ENCODE measurements at places on chromosomes 12 and 14.

DNA sequence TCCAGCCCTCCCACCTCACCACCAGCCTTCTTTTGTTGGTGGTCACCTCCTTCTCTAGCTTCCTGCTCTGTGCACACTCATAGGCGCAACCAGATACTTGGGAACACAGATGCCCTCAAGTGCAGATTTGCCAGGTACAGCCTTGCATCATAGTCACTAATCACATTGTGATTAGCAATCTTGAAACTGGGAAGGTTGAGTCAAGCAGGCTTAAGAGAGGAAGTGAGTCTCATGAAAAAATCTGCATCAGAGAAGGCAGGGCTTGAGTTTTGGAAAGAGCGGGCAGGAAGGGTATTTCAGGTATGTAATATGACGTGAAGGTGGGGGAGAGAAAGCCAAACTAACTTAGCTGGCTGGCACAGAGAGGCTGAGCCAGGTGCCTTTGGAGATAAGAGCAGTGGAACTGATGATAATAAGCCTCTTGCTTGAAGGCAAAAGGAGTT lies 2.7 kb upstream of the RABGGTA start:
- DNase-seq = no peak

GRCh38 chr14:25622763-25623162 lies 572.8 kb upstream of the STXBP6 start:
- no peak for DNase-seq

DNA sequence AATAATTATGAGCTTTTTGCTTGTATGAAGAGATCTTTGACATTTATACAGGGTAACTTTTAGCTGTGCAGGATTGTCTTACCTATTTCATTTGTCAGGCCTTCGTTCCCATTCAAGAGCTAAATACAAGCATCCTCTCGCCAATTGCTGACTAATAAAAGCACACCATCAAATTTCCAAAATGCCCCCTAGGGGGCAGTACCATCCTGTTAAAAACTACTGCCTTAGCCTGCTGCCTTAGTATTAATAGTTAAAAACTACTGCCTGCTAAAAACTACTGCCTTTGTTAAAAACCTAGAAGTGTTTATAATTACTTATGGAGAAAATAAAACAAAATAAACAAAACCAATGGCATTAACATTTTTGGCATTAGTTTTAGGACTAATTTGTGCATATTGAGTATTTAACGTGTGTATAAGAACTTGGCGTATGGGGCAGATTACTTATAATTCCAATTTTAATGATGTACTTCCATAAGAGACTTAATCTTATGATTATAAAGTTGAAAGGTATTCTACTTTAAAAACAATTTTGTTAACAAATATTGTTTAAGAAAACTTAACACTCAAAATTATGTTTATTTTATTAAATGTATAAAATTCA lies 3.0 kb upstream of the IFI27L2 start:
- peak; percentile 90 for DNase-seq

DNA sequence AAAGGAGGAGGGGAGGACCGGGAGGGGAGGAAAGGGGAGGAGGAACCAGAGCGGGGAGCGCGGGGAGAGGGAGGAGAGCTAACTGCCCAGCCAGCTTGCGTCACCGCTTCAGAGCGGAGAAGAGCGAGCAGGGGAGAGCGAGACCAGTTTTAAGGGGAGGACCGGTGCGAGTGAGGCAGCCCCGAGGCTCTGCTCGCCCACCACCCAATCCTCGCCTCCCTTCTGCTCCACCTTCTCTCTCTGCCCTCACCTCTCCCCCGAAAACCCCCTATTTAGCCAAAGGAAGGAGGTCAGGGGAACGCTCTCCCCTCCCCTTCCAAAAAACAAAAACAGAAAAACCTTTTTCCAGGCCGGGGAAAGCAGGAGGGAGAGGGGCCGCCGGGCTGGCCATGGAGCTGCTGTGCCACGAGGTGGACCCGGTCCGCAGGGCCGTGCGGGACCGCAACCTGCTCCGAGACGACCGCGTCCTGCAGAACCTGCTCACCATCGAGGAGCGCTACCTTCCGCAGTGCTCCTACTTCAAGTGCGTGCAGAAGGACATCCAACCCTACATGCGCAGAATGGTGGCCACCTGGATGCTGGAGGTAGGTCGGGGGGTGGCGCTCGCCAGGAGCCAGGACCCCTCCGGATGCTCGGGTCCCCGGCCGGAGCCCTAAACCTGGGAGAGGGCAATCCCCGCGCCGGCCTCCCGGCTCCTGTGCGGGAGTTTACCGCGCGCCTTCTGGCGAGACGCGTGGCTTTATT lies at the start of gene CCND2:
Gene CCND2 (plus strand): TSS at position 111 of the 744 bp plus-strand sequence. CDS start 279 bp downstream, at position 390.
- DNase-seq = peak; percentile 96

GRCh38 chr12:86233126-86233525 lies 23.1 kb downstream of the MGAT4C start:
- no peak for DNase-seq

- peak; percentile 90 for DNase-seq
Measured at GRCh38 chr14:44961151-44961553, 595 bp downstream of the KLHL28 start.

- DNase-seq = peak; percentile 93
Measured at GRCh38 chr12:111636209-111636945, 37.3 kb upstream of the ATXN2 start.

DNA sequence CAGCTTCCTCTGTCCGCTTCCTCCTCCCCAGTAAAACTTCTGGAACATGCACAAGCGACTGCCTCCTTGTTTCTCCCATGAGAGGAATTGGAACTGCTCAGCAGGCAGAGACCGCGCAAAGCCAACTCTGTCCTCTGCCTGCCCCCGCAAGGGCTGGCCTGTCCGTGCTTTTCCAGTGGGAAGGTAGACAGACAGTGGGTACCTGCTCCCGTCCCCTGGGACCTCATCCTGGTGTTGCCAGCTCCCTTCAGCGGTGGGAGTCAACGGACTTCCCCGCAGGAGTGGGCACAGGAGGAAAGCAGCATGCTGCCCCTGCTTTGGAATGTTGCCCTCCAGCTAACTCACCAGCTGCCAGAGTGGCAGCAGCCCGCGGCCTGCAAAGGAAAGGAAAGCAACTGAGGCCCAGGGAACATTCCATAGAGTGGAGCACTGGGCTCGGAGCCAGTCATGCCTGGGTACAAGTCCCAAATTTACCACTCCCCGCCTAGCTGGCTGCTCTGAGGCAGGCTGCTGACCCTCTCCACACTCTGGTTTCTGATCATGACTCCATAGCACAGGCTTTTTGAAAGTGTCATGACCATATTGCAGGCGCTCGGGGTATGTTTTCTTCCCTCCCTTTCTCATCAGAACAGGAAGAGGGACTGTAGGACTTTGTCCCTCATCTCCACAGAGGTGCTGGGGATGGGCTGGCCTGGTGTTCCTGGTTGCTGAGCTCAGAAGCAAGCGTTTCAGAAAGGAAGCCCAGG lies 89.2 kb upstream of the CLMN start:
- no peak for DNase-seq

DNA sequence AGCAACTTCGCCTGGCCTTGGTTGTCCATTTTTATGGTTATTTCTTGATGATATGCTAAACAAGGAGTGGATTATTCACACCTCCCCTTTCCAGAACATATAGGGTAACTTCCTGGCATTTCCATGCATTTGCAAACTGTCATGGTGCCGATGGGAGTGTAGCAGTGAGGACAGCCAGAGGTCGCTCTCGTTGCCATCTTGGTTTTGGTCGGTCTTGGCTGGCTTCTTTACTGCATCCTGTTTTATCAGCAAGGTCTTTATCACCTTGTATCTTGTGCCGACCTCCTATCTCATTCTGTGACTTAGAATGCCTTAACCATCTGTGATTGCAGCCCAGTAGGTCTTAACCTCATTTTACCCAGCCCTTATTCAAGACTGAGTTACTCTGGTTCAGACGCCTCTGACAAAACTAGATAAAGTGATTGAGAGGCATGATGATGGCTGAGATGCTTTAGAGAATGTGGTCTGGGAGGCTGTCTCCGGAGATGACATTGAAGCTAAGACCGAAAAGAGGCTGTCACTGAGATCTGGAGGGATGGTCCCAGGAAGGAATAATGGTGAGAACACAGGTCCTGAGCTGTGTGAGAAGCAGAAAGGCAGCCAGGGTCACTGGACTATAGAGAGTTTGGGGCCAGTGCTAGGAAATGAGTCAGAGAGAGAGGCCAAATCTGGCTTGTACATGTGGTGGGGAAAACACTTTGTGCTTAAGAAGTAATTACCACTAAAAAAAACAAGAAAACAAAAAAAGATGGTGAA lies 2.9 kb downstream of the GLT1D1 start:
- no peak for DNase-seq

- DNase-seq = no peak
Measured at GRCh38 chr14:99905121-99905520, 111.9 kb downstream of the EML1 start.

DNA sequence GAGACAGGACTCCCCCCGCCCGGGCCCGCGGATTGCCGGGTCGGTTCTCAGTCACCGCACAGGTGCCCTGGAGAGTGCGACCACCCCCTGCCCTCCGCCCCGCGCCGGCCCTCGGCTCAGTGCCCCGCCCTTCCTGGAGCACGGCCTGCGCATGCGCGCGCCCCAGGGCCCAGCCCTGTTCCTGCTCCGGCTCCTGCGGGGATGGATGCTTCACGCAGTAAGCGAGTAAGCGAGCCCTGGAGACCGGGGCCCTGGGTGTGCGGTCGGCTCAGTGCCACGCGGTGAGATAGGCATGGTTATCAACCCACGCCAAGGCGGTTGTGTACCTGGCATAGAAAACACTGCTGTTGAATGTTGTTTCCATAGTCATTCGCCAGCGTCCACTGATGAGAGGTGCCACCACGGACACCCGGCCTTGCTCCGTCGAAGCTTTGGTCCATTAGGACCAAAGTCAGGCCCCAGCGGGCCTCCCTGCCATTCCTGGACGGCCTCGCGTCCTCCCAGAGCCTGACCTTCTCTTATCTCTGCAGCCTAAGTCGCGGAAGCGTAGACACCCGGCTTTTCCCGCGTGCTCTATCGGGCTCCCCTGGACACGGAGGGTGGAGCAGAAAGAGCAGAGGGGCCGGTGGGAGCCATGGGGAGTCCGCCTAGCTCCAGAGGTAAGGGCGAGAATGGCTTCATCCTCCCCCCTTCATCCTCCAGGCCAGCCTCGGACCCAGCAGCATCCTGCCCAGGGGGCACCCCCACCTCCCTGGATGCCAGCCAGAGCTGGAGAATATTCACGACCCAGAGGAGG lies 90.6 kb downstream of the PAPOLA start:
- peak; percentile 77 for DNase-seq

DNA sequence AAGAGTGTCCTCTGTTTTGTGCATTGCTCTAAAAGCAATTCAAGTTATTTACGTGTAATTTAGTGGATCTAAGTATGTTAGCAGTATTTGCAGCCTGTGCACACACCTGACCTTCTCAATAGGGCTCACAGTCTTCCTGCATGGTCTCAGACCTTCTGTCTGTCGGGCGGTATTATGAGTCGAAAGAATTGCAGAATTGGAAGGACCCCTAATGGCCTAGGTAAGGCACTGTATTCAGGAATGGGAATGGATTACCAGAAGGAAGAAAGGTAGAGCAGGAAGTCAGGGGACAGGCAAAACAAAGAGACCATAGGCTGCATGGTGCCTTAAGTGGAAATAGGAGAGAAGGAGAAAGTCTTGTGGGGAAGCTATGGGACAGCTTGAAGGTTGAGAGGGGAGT lies 341.6 kb downstream of the VRK1 start:
- DNase-seq = no peak

DNA sequence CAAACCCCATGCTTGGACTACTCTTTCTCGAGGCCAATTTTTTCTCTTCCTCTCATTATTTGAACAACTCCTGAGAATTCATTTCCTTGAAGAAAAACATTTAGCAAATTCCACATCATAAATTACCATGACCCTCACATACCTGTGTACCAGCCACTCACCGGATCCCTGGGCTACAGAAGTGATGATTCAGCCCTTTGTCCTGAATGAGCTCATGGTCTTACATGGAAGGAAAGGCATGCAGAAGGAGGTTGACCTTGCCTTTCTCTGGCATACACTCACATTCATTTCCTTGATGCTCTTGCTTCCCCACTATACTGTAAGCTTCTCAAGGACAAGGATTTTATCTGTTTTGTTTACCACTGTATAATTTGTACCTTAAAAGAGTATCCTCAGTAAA lies 191.5 kb downstream of the SLC5A8 start:
- no peak for DNase-seq

DNA sequence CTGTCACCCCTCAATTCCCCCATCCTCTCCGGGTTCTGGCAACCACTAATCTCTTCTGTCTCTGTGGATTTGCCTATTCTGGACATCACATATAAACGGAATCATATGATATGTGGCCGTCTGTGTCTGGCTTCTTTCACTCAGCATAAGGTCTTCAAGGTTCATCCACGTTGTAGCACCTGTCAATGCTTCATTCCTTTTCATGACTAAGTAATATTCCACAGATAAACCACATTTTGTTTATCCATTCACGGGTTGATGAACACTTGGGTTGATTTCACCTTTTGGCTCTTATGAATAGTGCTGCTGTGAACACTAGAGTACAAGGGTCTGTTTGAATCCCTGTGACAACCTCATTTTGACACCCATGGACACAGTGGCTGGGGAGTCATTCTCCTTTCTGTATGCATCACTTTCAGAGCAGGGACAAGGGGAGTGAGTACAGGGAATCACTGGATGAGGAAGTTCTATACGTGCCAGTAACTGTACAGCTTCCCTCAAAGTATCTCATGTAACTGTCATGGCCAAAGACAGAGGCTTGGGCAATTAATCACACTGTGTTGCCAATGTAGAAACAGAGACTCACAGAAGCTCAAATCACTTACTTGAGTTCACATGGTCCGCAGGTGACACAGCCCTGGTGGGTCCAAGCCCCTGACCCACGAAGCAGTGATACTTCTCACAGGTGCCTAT lies 10.9 kb upstream of the TESC start:
- DNase-seq = no peak

DNA sequence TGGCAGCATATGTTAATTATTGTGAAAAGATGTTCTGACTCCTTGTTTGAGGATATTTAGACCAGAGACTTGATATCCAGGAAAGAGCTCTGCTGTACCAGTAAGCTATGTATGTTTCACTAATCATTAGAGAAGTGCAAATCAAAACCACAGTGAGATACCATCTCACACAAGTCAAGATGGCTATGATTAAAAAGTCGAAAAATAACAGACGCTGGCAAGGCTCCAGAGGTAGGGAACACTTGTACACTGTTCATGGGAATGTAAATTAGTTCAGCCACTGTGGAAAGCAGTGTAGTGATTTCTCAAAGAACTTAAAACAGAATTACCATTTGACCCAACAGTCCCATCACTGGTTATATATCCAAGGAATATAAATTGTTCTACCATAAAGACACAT lies 171.6 kb downstream of the DPY19L2 start:
- DNase-seq = no peak

GRCh38 chr12:99911967-99912366 lies 72.8 kb downstream of the ANKS1B start:
- DNase-seq = no peak

All from eye (tissue), 1 donor.